ENCODE measurements at places on chromosomes 12 and 14. TPM values are rescaled to one million over a fixed set of nuclear protein-coding genes. Genes with fewer than 3 reads are reported as not detected.

The HOXC6 gene
- not detected for total RNA-seq

The KERA gene
- total RNA-seq: not detected

The INHBE gene
- total RNA-seq: not detected

The LTB4R gene
- 3.2 TPM for total RNA-seq

The CHGA gene
- total RNA-seq: not detected

The DEPDC4 gene
- 1.7 TPM for total RNA-seq

The CLEC7A gene
- total RNA-seq: not detected

The RD3L gene
- total RNA-seq: not detected

The MTHFD1 gene
- total RNA-seq: 25.5 TPM

The NINJ2 gene
- total RNA-seq: 1.6 TPM

The PMCH gene
- 0.76 TPM for total RNA-seq

The RNASE4 gene
- total RNA-seq: 20.9 TPM

The REM2 gene
- total RNA-seq: not detected

The IL25 gene
- not detected for total RNA-seq

The SIX6 gene
- not detected for total RNA-seq

The SCN8A gene
- 2.5 TPM for total RNA-seq

The ZNF605 gene
- total RNA-seq: 12.3 TPM

The FOXG1 gene
- not detected for total RNA-seq

The CEBPE gene
- not detected for total RNA-seq

The CIROP gene
- not detected for total RNA-seq

The STON2 gene
- total RNA-seq: 3.6 TPM

The TPH2 gene
- total RNA-seq: not detected

The ADCY4 gene
- 55.1 TPM for total RNA-seq

The GLIPR1L1 gene
- not detected for total RNA-seq

The DUSP6 gene
- 473 TPM for total RNA-seq

The ESR2 gene
- 0.33 TPM for total RNA-seq

The SLC41A2 gene
- total RNA-seq: 4.6 TPM

The IKBIP gene
- total RNA-seq: 46.1 TPM

The CCDC92 gene
- 14.0 TPM for total RNA-seq

The RNASE1 gene
- total RNA-seq: 34.0 TPM

The TSPAN19 gene
- not detected for total RNA-seq

The B4GALNT3 gene
- not detected for total RNA-seq

The ADAM21 gene
- total RNA-seq: 0.19 TPM

The CD163L1 gene
- total RNA-seq: 15.0 TPM

The HOMEZ gene
- total RNA-seq: 9.5 TPM

The SYNDIG1L gene
- not detected for total RNA-seq

The LRRIQ1 gene
- total RNA-seq: 0.86 TPM

The RIMKLB gene
- total RNA-seq: 49.3 TPM

The ASCL1 gene
- not detected for total RNA-seq

The KRAS gene
- 16.3 TPM for total RNA-seq

The SOAT2 gene
- total RNA-seq: not detected

The RGS6 gene
- not detected for total RNA-seq

The SMAGP gene
- total RNA-seq: 18.6 TPM

The KRT6A gene
- total RNA-seq: not detected

The CACNA2D4 gene
- 0.65 TPM for total RNA-seq

The TXNRD1 gene
- 376 TPM for total RNA-seq

The RNASE7 gene
- not detected for total RNA-seq

The RNASE3 gene
- total RNA-seq: not detected

The SLCO1B3 gene
- total RNA-seq: not detected

The MYL2 gene
- not detected for total RNA-seq

The FGF6 gene
- total RNA-seq: not detected

The HOXC12 gene
- not detected for total RNA-seq

The SYNE3 gene
- total RNA-seq: 12.7 TPM

The PAWR gene
- total RNA-seq: 95.7 TPM

The PLBD1 gene
- 0.10 TPM for total RNA-seq

The KLHDC1 gene
- total RNA-seq: 1.3 TPM

The OAS1 gene
- total RNA-seq: 7.5 TPM

The IFNG-AS1 gene
- total RNA-seq: not detected

The OLR1 gene
- not detected for total RNA-seq

Data from vein endothelial cell (primary cell).